ENCODE measurements at places on chromosomes 3 and 15.

GRCh38 chr3:72492240-72492639 lies 356.0 kb downstream of the SHQ1 start:
- peak; percentile 94 for DNase-seq

DNA sequence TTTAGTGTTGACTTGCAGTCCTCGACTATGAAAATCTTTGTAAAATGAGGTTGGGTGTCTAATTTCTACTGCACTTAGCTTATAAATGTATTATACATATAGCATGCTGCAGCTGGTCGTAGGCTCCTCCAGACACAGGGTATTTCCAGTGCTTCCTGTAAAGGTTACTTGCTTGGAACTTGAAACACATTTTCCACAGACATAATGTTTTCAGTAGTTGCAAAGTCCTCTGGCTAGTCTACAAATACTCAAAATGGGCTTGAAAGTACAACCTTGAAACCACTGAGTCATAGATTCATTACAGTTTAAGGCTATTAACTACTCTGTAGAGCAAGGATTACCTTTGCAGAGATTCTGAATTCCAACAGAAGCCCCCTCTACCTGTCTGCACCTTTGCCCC lies 464.1 kb downstream of the RAP2B start:
- no peak for DNase-seq

- no peak for DNase-seq
Observed at GRCh38 chr3:97835761-97836160, 13.9 kb downstream of the CRYBG3 start.

DNA sequence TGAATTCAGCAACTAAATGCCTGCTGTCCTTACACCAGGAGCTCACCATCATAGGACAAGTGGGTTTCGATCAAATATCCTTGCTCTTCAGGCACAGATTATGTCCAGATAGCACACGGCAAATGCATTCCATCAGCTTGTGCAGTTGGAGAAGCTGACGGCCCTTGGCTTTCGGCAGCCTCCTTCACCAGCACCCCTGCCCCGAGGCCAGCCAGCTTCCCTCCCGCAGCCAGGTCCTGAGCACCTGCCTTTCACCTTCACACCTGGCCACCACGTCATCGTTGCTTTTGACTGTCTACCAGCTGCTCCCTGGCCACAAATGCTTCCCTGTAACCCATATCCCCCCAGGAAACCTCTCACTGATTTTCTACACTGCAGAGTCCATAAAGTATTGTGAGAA lies 355.5 kb downstream of the OCA2 start:
- DNase-seq = no peak

GRCh38 chr3:134360046-134360445 lies 14.2 kb downstream of the AMOTL2 start:
- DNase-seq = no peak

DNA sequence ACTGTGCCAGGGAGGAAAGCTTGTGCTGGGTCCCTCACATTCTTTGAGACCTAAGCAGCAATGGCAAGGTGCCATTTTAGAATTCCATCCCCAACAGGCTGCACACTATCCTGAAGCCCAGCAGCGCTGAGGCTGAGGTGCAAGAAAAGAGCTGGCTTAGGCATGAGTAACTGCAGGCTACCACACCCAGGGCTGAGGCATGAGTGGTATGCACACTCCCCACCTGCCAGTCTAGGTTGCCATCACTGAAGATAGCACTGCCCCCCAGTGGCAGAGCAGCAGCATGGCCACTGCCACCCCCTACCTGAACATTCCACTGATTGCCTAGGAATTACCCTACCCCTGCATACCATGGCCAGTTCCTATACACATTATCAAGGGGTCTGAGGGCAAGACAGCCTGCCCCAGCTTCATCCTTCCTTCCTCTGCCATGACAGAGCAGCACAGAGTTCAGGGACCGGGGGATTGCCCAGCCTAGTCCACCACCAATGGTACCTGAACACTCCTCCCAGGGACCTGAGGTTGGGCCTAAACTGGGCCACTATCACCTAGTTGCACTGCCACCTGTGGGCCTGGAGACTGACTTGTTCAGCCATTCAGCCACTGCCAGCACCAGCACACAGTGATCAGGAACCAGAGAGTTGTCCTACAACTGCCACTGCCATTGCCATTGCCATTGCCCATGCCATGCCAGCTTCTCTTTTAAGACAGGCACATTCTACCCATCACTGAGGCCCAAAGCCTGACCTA lies 129.8 kb downstream of the SATB1 start:
- DNase-seq = peak; percentile 89

- no peak for DNase-seq
Observed at GRCh38 chr15:95464509-95464908, 866.0 kb upstream of the NR2F2 start.

DNA sequence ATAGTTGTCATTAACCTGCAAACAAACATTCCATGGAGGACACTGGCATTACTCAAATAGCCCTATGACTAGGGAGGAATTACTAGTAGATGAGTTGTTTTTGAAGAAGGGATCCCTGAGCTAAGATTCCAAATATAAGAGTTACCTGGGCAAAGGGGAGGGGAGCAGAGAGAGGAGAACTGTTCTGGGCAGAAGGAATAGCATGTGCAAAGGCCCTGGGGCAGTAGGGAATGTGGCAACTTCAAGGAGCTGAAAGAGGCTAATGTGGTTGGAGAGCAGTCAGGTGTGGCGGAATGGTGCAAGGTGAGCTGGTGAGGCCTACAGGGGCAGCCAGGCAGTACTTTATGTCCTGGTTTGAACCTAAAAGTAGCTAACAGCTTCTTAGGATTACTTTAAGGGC lies 5.8 kb upstream of the IL17RD start:
- DNase-seq = no peak

DNA sequence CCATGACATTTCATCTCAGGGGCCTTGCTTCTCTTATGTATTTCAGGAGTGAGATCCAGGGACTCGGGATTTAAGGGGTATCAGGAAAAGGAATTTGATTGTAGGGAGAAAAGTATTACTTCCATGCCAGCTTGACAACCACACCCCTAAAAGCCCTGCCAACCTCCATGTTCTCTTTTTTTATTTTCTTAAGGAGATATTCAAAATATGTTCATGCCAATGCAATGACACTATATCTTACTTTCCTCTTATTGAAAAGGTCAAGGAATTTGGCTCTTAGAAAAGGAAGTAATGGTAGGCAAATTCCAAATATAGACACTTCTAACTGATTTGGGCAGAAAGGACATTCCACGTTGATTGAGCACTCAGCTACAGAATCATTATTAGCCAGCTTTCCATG lies 407.5 kb upstream of the NECTIN3 start:
- DNase-seq = peak; percentile 11

DNA sequence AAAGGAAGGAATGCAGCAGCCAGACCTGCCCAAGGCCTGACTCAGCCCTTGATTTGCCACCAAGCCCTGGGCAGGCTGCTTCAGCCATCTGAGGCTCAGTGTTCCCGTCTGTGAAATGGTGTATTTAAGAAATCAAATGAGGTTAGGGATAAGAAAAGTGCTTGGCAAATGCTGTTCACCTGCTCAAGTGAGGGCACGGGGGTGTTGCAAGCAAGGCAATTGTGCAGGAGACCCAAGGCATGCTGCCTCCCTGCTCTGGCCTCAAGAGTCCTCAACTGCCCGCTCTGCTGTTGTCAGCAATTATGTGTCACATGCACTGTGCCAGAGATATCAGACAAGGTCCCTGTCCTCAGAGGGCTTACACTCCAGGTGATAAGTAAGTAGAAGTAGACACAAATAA lies 101.8 kb downstream of the TPRA1 start:
- no peak for DNase-seq

DNA sequence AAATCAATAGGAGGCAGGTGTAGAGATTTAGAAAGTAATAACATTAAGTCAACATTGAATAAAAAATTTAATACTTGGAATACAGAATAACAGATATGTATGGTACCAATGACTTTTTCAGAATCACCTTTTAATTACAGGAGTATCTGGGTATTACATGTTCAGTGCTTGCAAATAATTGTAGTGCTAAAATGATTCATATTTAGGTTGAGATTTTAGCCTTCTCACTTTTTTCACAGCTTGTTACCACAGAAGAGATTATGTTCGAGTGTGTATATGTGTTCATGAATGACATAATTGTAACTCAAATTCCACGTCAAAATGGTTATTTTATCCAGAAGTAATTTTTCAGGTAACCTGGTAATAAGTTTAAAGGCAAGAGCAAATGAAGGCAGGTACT lies 187.9 kb upstream of the TBL1XR1 start:
- no peak for DNase-seq

GRCh38 chr15:92541291-92542200 lies 114.0 kb downstream of the FAM174B start:
- DNase-seq = no peak

DNA sequence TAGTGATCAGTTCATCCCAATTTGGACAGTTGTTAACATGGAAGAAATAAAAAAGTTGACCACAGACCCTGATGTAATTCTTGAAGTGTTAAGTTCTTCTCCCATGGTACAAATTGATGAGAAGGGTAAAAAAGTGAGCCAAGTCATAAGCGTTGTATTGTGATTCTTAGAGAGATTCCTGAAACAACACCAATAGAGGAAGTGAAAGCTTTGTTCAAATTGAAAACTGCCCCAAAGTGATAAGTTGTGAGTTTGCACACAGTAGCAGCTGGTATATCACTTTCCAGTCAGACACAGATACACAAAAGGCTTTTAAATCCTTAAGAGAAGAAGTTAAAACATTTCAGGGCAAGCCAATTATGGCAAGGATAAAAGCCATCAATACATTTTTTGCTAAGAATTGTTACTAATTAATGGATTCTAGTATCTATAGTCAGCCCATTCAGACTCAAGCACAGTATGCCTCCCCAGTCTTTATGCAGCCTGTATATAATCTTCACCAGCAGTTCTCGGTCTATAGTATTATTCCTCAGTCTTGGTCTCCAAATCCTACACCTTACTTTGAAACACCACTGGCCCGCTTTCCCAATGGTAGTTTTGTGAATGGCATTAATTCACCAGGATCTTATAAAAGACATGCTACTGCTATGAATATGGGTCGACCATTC lies 38.2 kb downstream of the CDIN1 start:
- DNase-seq = no peak

GRCh38 chr3:184737063-184737462 lies 25.2 kb upstream of the MAGEF1 start:
- no peak for DNase-seq

GRCh38 chr3:124791639-124792151 lies 61.4 kb downstream of the UMPS start:
- DNase-seq = peak; percentile 93

- peak; percentile 36 for DNase-seq
Observed at GRCh38 chr15:76285241-76285825, 25.9 kb downstream of the ETFA start.

DNA sequence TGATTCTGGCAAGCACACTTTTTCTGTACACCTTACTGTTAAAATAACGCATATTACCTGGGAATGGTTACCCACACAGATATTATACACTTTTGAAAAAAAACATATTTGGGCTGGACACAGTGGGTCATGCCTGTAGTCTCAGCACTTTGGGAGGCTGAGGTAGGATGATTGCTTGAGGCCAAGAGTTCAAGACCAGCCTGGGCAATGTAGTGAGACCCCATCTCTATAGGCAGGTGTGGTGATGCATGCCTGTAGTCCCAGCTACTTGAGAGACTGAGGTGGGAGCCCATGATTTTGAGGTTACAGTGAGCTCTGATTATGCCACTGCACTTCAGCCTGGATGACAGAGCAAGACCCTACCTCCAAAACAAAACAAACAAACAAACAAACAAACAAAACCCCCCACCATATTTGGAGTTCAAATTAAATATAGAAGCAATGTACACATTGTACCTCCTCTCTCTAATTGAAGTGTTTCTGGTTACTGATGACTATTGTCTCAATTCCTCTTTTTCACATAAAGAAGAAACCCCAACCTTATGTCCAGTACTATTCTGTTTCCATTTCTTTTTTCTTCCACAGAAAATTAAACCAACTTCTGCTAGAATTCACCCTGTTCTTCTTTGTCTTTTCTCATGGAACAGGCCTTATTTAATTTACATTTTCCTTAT lies 152.6 kb upstream of the UMPS start:
- no peak for DNase-seq

- no peak for DNase-seq
Observed at GRCh38 chr15:76260246-76260938, 50.9 kb downstream of the ETFA start.

DNA sequence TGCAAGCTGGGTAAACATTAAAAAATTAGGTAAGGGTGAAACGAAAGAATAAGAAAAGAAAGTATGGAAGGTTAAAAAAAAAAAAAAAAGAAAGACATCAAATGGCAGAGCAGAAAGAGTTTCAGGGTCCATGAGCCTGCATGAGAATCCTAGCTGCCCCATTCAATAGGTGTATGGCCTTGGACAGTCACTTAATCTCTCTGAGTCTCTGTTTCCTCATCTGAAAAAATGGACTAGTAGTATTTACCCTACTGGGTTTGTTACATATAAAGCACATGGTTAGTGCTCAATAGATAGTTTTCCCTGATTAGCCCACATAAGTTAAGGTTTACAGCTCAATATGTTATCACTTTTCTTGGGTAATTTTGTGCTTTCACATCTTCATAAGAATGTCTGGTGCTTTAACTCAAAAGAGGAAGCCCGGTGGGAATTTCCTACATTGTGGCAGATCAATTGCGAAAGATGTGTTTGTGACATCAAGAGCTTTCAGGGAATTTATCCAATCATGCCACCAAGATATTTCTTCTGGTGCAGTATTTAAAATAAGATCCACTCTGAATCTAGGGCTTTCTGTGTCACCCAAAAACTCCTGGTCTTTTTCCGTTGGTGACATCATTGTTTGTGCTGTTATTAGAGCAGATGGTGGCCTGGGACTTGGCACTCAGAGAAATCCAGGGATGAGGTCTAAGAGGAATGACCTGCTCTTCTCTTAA lies 57.2 kb upstream of the UBE2E1 start:
- peak; percentile 38 for DNase-seq

DNA sequence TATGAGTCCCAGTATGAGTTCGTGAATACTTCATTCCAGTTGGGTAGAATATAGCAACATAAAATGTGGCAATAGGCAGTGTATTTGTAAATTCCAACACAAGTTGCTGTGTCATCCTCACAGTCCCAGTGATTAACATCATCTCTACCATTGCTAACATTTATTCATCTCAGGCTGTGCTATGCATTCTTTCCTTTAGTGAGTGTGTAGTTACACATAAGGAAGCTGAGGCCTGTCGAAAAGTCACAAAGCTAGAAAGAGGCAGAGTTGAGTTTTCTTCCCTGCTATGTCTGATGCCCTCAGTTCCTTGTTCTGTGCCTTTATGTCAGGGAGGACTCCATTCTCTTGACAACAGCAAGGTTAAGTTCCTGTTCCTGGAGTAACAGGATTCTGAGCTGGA lies 96.4 kb downstream of the FNDC3B start:
- peak; percentile 50 for DNase-seq

DNA sequence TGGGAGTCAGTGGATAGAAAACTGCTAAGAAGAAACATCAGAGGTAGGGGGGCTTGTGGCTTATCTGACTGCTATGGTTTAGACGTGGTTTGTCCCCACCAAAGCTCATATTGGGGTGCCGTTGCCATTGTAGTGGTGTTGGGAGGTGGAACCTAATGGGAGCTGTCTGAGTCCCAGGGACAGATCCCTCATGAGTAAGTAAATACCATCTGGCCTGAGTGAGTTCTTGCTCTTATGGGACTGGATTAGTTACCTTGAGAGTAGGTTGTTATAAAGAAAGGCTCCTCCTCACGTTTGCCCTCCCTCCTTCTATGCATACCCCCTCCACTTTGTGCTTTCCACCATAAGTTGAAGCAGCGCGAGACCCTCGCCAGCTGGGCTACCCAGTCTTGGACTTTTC lies 53.4 kb upstream of the VILL start:
- DNase-seq = no peak

Measured in AG20443 (cell line).